ENCODE measurements at places on chromosomes 3 and 15.

DNA sequence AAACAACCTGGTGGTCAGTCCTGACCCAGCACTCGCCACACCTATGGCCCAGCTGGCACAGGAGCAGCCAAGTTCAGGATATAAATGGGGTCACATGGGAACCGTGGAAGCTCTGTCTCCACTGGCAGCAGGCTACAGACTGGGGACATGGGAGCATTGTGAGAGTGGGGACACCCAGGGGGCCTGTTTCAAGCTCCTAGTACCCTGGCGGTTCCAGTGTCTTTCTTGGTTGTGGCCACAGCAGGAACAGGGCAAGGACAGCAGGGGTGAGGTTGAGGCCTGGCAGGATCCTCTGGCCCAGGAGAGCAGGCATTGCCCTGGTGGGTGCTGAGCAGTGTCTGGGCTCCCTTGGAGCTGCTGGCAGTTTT is 1.9 kb downstream of the CSK start:
- no peak for DNase-seq

DNA sequence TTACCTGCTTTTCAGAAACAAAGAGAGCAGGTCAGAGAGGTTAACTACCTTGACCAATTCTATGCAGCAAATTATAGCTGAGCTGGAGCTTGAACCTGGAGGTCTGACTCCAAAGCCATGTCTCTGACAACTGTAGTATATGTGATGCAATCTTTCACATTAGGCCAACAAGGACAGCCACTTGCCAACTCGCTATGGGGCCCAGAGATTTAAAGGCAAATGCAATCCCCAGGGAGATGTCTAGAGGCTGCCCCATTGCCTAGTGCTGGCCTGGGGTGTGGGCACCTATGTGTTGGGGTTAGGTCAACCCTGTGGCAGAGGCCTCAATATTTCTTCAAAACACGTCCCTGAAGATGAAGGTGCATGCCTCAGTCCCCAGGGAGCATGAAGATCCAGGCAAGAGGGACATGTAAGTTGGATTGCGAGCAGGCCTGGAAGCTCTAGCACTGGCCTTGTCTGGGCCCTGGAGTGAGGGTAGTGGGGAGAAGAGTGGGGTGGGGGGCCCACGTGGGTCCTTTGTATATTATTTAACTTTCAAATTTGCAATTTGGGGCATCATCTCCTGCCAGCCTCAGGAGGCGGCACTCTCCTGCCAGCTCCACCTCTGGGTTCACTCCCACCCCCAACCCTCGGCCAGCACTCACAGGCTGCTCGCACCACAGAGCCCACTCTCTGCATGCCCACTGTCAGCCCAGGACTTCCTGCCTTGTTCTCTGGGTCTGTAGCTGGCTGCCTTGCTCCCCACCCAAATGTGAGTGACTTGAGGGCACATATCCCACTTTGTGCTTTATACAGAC is 64.3 kb downstream of the SLC12A8 start:
- DNase-seq = no peak

DNA sequence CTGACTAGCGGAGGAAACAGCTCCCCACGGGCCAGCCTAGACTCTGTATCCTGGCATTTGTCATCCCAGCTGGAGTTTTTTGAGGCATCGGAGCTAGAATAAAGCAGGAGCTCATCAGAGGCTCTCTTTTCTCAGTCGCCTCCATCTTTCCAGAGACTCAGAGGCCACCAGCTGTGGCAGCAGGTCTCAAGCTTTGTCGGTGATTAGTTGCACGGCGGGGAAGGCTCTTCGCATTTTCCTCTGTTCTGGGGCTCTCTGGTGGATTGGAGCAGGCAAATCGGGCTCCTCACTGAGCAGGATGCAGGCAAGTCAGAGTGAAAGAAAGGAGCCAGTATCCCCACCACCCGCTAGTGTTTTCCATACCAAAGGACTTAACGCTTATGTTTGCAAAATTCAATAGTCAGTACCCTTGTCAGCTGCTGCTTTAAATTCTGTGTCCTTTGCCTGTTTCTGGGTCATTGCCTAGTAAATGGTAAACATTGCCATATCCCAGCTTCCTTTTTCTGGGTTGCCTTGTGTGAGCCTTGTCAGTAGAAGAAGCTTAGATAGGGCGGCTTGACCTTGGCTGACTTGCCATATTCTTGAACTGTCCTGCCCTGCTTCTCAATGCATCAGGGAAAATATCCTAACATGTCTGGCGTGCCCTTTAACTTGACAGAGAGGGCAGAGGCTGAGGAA is 127.1 kb downstream of the PTPRG start:
- DNase-seq = peak; percentile 97

GRCh38 chr15:63051156-63052066 is 8.9 kb downstream of the TPM1 start:
- peak; percentile 18 for DNase-seq

DNA sequence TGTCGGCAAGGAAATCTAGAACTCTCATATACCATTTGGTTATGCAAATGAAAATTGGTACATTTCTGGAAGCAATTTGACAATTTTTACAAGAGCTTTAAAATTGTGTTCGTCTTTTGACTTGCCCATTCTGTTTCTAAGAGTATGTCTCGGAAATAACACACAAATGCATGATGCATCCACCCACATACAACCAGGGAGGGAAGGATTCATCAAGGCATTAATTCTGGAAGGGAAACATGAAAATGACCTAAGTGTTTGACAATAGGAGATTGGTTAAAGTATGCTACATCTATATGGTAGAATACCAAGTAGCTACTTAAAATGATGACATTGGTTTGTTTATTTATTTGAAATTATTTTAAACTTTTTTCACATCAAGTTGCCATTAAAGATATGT is 58.6 kb downstream of the PIAS1 start:
- DNase-seq = no peak

DNA sequence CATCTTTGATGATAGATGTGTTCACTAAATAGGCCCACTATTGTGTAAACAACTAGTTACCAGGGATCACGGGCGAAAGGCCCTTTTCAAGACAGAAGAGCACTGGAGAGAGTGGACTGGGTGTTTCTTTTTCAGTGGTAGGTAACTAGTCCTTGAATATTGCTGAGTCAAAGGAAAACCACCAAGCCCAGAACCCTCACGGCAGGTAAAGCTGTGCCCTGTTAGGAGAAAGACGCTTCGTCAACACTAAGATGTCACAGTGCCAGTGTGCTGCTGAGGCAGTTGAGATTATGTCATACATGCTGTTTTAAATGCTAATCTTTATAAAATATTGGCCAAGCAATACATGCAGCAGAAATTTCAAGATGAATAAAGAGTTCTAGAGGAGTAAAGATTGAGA is 578.6 kb downstream of the PYDC2 start:
- DNase-seq = peak; percentile 5

GRCh38 chr3:153295901-153296300 is 133.9 kb downstream of the RAP2B start:
- DNase-seq = no peak

DNA sequence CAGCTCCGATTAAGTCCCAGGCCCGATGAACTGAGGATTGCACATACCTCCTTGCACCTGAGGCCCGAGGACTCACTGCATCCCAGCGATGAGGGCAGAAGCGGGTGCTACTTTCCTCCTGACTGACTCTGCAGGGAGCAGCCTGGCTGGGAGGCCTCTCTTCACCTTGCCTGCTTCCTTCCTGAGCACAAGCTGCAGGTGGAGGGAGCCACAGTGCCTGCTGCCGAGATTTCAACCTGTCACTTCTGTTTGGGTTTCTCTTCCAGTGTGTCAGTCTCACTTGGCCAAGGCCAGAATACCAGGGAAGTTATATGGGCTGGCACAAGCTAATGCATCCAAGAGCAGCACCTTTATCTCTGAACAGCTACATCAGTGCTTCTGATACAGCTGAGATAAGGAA is 185.4 kb downstream of the NTRK3 start:
- no peak for DNase-seq

DNA sequence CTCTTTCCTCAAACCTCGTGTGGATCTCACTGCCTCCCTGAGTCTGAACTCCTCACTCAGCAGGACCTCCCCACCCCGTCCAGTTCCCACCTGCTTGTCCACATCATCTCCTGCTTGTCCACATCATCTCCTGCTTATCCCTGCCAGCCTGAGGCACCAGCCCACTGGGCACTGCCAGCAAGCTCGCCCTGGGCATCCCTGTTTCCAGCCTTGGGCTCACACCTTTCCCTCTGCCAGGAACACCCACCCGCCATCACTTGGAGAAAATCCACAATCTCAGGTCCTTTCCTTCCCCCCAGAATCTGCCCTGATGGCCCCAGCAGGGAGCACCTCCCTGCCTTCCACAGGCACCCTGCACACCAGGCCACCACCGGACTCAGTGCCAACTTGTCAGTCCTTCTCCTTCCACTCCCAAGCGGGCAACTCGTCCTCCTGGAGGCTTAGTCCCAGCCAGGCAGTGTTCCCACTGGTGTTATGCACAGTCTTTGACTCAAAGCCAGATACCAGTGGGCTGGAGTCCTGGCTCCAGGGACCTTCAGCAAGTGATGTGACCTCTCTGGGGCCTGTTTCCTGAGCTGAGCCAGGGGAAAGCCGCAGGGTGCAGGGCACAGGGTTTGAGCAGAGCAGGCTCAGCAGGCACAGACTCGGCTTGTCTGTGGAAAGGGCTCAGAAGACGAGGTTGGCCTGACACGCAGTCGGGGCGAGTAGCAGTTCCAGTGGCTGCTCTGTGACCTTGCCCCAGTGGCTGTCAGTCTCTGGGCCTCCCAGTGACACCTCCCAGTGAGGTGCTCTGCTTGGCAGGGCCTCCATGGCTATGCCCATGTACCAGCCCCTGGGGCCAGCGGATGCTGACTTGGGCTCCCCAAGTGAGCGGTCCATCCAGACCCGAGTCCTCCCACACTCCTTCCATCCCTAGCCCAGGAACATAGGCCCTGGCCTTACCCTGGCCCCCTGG is 9.5 kb upstream of the MESP2 start:
- no peak for DNase-seq

- DNase-seq = no peak
Measured at GRCh38 chr3:48708481-48708889, 8.5 kb downstream of the IP6K2 start.

- DNase-seq = no peak
Measured at GRCh38 chr3:181771120-181771519, 59.4 kb downstream of the SOX2 start.
